Neural crest cell (in vitro differentiated cells): ENCODE measurements at places on chromosomes 3 and 15.

- no peaks in the 10 kb centered on the region for H3K27me3 ChIP-seq
- H3K27ac ChIP-seq: peak overlapping the region; percentile 4
- no peak overlapping the region for H3K4me3 ChIP-seq
Measured at GRCh38 chr3:14254812-14255702, 76.4 kb downstream of the LSM3 start.

GRCh38 chr15:27731776-27732175 is 367.3 kb downstream of the OCA2 start:
- no peak overlapping the region for H3K4me3 ChIP-seq
- peaks cover 15% of the 10 kb centered on the region for H3K4me1 ChIP-seq
- no peak overlapping the region for H3K27ac ChIP-seq
- DNase-seq: no peak
- no peaks in the 10 kb centered on the region for H3K27me3 ChIP-seq
- H3K36me3 ChIP-seq: peaks cover 11% of the 10 kb centered on the region

GRCh38 chr15:36614016-36614415 is 34.6 kb downstream of the CDIN1 start:
- no peak overlapping the region for H3K27ac ChIP-seq
- H3K4me3 ChIP-seq: no peak overlapping the region
- no peaks in the 10 kb centered on the region for H3K27me3 ChIP-seq
- peaks cover 2% of the 10 kb centered on the region for H3K36me3 ChIP-seq
- no peak for DNase-seq

DNA sequence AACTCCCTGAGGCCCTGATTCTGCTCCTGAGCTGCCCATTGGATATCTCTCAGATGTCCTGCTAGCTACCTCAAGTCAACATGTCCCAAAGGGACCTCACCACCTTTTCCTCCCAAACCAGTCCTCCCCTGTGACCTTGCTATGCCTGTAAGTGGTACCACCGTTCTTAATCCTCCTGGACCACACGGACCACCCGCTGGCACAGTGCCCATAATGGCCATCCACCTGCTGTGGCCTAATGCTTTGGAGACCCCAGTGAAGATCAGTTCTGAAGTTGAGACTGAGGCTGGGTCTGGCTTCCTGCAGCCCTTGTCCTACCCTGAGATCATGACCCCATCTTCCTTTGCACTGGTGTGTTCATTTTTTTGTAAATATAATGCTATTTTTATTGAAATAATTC is 15.0 kb upstream of the VPS8 start:
- H3K4me3 ChIP-seq: no peak overlapping the region
- no peak overlapping the region for H3K27ac ChIP-seq
- no peak for DNase-seq
- peaks cover 18% of the 10 kb centered on the region for H3K27me3 ChIP-seq
